Stimulated activated CD8-positive, alpha-beta memory T cell treated with anti-CD3 and anti-CD28 coated beads, Interleukin-2, amount 100 ng/mL, for 48 hours (primary cell): ENCODE measurements at places on chromosomes 7 and 10.

GRCh38 chr7:78542541-78542940 lies 744.0 kb downstream of the PHTF2 start:
- DNase-seq: no peak

DNA sequence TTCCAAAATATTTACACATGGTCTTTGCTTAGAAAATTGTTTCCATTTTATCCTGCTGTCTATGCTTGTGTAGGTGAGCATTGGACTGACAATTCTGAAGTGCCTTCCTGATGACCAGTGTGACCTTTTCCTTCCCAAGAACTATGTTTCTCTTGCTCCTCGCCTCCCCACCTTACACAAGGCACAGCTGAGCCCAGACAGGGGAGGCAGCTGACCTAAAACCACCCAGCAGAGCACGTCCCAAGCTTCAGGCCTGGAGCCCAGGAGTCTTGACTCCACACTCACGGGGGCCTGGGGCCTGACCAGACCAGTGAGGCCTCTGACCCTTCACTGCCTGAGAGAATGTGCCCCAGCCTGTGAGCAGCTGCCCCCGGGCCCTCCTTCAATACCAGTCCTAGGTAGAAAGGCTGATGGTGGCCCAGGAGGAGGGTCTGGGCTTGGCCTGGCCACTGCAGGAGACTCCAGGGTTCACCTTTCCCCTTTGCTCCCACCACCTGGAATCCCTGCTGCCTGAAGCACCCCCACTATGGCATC lies 7.0 kb downstream of the CALML5 start:
- DNase-seq: no peak

DNA sequence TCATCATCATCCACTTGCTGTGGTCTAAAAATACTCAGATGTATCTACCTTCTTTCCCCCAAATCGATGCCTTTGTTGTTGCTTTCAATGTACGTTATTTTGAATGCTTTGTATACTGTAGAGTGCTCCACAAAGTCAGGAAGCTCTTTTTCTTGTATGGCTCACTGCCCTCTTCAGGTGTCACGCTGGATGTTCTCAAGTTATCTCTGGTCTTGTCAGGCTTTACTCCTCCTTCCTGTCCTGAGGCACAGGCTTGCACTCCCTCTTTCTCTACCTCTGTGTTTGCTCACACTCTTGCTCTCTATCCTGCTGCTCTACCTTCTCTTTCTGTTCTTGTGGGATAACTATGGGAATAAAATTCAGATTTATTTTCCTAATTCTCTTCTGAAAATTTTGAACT lies 381.3 kb downstream of the NRG3 start:
- no peak for DNase-seq

DNA sequence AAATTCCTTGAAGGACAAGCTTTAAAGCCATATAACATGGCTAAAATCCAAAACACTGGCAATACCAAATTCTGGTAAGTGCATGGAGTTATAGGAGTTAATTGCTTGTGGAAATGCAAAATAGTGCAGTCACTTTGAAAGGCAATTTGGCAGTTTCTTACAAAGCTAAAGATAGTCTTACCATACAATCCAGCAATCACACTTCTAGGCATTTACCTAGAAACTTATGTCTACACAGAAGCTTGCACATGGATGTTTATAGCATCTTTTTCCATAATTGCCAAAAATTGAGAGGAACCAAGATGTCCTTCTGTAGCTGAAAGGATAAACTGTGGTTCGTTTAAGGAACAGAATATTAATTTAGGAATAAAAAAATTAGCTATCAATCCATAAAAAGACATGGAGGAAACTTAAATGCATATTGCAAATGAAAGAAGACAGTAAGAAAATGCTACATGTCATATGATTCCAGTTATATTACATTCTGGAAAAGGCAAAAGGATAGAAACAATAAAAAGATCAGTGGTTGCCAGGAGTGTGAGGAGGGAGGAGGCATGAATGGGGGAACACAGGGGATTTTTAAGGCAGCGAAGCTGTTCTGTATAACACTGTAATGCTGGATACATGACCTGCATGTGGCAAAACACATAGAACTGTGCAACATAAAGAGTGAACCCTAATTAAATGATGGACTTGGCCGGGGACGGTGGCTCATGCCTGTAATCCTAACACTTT lies 51.9 kb downstream of the GNAT3 start:
- no peak for DNase-seq

- DNase-seq: no peak
These were observed 20.5 kb downstream of the NOM1 start for GRCh38 chr7:156969972-156970420.

DNA sequence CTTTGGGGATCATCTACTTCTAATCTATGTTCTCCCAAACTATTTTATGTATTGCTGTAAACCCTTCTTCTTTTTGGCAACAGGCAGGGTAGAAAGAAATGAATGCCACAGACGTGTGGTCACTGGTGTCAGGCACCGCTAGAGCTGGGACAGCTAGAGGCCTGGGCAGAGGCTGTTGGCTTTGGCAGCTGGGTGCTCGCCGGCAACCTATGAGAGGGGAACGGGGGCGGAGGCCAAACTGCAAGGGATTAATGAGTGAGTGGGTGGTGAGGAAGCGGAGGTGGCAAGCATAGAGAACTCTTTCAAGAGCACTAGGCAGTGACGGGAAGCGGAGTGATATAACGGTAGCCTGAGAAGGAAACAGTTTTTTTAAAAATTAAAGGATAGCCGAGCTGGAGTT lies 78.5 kb downstream of the CREB5 start:
- DNase-seq: no peak

GRCh38 chr7:3888096-3888495 lies 587.0 kb downstream of the SDK1 start:
- DNase-seq: no peak

DNA sequence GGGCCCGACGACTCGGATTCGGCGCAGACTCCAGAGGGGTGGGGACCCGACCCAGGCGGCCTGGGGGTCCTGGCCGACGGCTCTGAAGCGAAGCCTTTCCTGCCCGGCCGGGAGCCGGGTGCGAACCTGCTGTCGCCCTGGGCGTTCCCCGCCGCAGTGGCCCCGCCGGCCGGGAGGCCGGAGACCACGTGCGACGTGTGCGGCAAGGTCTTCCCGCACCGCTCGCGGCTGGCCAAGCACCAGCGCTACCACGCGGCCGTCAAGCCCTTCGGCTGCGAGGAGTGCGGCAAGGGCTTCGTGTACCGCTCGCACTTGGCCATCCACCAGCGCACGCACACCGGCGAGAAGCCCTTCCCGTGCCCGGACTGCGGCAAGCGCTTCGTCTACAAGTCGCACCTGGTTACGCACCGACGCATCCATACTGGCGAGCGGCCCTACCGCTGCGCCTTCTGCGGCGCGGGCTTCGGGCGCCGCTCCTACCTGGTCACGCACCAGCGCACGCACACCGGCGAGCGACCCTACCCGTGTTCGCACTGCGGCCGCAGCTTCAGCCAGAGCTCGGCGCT lies 15.4 kb downstream of the ZNF316 start:
- no peak for DNase-seq

- no peak for DNase-seq
These were observed 2.0 kb upstream of the COL28A1 start for GRCh38 chr7:7537711-7538110.

DNA sequence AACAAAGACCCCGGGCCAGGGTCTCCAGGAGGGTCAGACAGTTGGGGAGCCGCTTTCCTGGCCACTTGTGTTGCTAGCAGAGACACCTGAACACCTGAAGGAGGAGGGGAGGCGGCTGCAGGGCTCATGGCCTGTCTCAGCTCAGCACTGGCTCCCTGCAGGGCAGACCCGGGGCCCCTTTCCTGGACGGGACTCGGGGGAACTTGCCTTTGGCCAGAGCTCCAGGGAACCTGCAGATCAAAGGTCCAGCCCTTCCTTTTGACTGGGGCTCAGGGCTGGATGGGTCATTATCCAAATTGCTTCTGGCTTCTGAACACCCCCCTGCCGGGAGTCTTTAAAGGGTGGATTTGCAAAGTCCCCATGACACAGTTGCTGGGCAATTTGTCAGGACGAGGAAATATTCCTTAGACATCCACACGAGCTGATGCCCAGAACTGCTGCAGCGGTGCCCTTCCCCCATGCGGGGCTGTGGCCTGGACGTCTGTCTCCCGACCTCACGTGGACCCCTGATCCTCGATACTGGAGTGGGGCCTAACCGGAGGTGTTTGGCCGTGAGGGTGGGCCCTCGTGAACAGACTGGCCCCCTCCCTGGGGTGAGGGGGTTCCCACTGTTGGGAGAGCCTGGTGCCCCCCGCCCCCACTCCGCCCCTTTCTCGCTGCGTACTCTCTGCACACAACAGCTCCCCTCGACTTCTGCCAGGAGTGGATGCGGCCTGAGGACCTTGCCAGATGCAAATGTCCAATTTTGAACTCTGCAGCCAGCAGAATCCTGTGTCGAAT lies 194.3 kb downstream of the ELFN1 start:
- no peak for DNase-seq

DNA sequence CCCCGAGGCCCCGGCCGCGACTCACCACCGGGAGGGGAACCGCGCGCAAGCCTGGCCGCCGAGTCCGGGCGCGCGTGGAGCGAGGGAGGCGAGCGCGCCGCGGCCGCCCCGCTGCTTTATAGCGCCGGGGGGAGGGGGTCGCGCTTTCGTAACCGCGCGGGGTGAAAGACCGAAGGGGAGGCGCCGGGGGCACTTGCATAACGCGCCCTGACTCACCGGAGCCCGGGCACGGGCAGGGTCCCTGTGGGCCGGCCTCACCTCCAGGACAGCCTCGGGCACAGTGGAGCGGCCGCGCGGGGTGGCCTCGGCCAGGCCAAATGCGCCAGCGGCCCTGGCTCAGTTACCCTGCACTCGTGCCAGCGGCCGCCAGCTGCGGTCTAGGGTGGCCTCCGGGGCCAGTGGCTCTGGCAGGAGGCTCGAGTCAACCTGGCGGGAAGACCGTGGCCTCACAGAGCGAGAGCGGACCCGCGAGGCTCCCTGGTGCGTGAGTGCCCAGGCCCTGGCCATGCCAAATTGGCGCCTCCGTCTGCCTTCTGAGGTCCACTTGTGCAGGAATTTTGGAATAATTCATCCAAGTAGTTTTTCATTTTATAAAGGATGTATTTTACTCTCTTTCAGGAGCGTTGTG lies at the start of gene RBP4:
TSS of gene RBP4 (minus strand) at position 90 of the 628 bp plus-strand sequence. CDS start 207 bp downstream, outside the sequence.
- no peak for DNase-seq

DNA sequence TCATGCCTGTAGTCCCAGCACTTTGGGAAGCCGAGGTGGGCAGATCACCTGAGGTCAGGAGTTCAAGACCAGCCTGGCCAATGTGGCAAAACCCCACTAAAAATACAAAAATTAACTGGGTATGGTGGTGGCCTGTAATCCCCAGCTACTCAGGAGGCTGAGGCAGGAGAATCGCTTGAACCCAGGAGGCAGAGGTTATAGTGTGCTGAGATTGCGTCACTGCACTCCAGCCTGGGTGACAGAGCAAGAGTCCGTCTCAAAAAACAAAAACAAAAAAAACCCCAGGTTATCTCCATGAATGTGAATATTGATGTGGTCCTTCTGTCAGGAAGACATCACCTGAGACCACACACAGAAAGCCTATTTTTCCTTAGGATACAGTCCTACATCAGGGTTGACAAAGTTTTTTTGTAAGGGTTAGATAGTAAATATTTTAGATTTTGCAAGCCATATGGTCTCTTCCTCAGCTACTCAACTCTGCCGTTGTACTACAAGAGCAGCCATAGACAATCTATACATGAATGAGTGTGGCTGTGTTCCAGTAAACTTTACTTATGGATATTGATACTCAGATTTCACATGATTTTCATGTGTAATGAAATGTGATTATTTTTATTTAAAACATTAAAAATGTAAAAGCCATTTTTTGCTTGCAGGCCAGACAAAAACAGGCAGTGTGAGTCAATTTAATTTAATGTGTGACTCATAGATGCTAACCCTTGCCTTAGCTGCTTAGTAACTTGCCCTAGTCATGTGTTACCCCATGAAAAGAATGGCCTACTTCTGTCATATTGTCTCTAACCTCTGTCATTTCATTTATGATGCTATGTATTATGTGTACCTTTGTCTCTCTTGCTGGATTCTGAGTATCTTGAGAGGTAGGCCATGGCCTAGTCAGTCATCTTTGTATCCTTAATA lies 78.1 kb downstream of the TPST1 start:
- DNase-seq: no peak

GRCh38 chr10:70656489-70656888 lies 15.8 kb upstream of the ADAMTS14 start:
- DNase-seq: no peak

- no peak for DNase-seq
These were observed 50.7 kb upstream of the HDAC9 start for GRCh38 chr7:18444826-18445225.

GRCh38 chr7:123747620-123748141 lies 1.1 kb downstream of the WASL start:
- DNase-seq: peak; percentile 13

DNA sequence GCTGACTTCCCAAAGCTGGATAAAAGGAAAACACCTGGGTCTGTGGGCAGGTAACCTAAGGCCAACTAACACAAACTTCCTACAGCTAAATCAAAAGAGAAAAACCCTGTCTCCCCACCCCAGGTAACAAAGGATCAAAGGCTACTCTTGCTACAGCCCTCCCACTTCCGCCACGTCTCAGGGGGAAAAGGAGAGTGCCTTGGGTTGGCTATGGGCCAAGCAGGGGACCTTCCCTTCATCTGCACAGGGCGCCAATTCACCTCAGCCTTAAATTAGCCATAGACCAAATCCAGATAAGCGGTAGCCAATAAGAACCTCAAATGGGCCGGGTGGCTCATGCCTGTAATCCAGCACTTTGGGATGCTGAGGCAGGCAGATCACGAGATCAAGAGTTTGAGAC lies 69.1 kb upstream of the LANCL2 start:
- DNase-seq: no peak

- no peak for DNase-seq
These were observed 14.6 kb downstream of the ASB15 start for GRCh38 chr7:123616223-123616622.

DNA sequence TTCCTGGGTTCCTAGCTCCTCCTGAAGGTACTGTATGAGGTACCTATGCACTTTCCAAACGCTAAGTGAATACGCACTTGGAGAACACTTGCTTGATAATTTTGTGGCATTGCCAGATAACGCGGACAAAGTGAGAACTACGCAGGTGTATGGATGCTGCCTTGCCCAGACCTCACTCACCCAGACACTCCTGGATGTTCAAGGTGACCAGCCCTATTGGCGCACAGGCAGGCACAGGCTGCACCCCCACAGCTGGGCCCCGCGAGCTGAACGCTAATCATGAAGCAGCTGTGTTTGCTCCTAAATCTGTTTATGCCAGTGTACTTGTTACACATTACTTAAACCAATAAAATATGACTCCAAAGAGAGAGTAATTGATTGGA lies 27.3 kb downstream of the DIP2C start:
- no peak for DNase-seq

GRCh38 chr10:123517426-123517825 lies 148.7 kb upstream of the GPR26 start:
- no peak for DNase-seq
